ENCODE measurements at places on chromosomes 13 and 19.

- DNase-seq = peak; percentile 4
These were observed 67.3 kb downstream of the DOCK9 start for GRCh38 chr13:98910501-98910951.

GRCh38 chr13:21825186-21825585, 154.3 kb downstream of the FGF9 start:
- DNase-seq = no peak

GRCh38 chr13:59679254-59679653, 484.5 kb downstream of the DIAPH3 start:
- DNase-seq = no peak

GRCh38 chr13:69856331-69856730, 251.3 kb upstream of the ATXN8OS start:
- DNase-seq = no peak

DNA sequence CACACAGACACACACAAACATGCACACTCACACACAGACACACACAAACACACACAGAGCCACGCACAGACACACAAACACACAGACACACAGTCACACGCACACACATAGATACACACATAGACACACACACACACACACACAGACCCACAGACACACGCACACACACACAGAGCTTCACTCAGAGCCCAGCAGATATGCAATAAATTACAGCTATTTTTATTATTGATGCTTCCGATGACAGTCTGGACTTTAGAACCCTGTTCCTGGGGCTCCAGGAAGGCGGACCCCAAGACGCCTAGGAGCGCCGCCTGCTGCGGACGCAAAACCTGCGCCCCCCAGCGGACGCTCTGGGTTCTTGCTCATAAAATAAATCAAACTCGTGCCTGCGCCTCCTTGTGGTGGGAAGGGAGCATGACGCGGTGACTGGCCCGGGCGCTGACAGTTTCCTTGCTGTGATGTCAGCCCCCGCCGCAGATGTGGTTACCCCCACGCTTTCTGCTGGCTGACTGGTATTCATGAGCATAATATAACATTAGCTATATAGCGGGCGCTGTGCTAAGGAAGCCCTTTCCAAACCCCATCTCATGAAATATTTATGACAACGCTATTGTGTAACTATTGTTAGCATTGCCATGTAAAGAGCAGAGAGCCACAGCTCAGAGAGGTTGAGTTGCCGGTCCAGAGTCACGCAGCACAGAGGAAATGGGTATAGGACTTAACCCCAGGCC, 64.4 kb upstream of the TM9SF2 start:
- DNase-seq = peak; percentile 94

DNA sequence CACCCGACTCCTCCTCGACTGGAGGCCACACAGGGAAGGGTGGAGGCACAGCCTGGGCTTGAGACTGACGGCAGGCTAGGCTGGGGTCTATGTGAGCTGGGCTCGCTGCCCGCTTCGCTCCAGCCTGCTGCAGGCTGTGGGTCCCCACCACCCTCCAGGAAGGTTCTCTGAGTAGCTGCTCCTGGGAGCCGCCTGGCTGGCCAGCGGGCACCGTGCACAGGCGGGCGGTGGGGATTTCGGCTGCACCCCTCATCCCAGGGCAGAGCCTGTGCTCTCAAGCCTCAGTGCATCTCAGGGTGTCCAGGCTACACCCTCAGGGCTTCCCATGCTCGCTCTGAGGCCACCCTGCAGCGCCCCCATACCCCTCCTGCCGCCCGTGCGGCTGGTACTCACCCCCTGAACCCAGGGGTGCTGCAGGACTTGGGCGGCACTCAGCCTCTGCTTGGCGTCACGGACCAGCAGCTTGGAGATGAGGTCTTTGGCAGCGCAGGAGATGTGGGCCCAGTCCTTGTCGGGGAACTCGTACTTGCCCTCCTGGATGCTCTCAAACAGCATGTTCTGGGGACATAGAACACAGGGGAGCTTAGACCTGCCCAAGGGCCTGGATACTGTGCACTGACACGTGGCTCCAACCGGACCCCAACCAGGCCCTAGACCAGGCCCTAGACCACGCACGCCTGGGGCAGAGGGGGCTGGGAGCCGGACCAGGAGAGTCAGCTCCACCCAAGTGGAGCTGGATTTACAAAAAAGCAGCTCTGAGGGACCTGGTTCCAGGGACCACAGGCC, 10.2 kb downstream of the MKNK2 start:
- DNase-seq = no peak

DNA sequence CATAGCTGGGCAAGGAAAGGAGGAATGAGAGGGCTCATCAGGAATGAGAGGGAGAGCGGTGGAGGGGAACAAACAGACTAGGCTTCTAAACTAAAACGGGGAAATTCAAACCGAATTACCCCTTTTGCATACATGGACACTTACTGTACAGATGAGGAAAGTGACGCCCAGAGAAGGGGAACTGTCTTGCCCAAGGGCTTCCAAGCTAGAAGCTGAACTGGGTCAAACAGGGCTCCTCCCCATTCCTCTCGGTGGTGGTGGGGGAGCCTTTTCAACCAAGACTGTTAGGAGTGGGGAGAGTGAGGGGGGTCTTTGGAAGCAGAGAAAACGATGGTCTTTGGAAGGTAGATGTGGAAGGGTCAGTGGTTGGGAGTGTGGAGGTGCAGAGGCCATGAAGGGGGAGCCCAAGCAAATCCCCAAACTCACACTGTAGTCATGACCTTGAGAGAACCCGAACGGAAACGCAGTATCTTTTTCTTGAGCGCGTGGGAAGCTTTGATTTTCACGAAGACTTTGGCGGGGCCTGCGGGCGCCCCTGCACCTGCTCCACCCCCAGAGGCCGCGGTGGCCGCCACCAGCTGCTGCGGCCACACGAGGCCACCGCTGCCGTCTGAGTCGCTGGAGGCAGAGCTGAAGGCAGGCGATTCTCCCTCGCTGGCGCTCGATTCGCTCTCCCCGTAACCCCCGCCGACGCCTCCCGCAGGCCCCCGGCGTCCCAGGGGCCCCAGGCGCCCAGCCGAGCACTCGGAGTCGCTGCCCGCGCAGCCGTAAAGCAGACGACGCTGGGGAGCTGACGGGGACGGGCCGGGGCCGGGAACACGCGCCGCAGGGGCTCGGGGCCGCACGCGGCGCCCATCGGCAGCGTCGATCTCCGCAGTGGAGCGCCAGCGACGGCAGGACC, 12.3 kb upstream of the GNG8 start:
- DNase-seq = no peak

GRCh38 chr19:52896431-52897137, 851 bp downstream of the ZNF320 start:
- DNase-seq = no peak

GRCh38 chr19:12545267-12545666, 6.0 kb downstream of the ZNF564 start:
- no peak for DNase-seq

- DNase-seq = no peak
These were observed 1484.8 kb downstream of the EFNB2 start for GRCh38 chr13:105050686-105051085.

DNA sequence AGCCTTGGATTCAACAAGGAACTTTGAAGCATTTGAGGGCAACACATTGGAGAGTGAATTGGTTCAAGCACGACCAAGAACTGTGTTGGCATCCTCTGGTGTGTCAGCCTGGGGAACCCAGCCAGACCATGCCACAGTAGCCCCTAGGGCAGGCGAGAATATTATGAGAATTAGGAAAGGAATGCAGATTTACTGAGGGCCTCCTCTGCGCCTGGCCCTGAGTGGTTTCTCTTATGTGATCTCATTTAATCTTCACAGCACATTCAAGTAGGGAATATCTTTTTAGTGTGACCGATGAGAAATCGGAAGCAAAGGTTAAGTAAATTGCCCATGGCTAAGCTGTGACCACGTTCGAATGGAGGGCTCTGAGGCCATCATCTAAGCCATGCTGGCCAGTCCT, 15.3 kb upstream of the ERICH6B start:
- DNase-seq = no peak

GRCh38 chr13:48400090-48400694, 12.7 kb downstream of the LPAR6 start:
- no peak for DNase-seq

DNA sequence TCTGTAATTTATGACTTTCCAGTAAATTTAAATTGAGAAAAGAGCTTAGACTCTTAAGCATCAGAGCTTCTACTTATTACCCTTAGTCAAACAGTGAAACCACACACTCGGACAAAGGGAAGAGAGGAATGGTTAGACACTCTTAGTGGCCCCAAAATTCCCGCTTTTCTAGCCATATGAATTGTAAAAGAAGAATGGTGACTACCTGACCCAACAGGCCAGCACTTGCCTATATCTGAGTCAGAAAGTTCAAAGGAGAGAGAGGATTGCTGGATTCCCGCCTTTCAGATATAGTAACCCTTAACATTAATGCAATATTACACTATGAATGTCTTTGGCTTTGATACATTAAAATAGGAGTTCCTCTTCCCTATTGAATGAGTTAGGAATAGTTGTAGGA, 317.3 kb downstream of the PCDH17 start:
- no peak for DNase-seq

- no peak for DNase-seq
These were observed 7.7 kb downstream of the KDM4B start for GRCh38 chr19:4976401-4977298.

DNA sequence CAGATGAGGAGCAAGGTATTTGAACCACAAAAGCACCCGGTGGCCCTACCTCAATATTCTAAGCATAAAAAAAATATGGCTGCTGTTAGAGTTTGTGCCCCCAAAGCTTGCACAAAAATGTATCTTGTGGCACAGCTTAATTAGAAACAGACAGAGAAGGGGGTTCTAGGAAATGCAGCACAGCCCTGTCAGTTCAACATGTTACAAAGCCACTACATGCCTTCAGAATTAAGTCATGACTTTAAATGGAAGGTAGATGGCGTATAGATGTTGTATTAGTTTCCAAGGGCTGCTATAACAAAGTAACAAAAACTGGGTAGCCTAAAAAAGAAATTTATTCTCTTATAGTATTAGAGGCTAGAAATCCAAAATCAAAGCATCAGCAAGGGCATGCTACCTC, 703.8 kb downstream of the DIAPH3 start:
- no peak for DNase-seq

DNA sequence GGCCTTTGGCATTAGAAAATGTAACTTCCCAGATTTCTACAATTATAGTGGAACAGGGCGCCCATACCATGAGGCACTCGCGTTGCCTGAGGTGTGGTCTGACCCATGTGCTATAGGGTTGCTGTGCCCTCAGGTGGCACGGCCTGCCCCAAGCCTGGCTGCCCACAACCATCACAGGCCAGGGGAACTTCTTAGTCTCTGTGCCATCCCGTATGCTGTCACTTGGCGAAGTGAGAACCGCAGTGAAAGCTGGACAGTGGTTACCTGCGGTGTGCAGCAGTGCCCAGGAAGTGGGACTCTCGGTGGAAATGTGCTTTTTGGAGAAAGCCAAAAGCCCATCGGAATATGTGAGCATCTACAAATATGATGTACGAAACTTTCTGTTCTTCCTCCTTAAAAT, 88.2 kb upstream of the GPR183 start:
- no peak for DNase-seq

DNA sequence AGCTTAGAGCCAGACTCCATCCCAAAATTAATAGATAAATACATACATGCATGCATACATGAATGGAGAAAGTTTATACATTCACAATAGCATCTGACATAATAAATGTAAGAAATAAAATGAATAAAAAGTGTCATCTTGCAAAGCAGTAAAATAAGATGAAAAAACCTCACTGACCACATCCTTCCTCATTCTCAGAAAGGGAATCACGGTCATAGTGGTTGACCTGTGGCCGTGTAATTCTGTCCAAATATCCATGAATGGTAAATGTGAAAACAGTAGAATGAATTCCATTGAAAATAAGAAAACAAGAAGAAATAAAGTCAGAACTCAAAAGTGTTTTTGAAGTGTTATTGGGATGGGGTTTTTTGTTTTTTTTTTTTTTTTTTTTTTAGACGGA, 9.8 kb upstream of the CDC42EP5 start:
- DNase-seq = no peak

DNA sequence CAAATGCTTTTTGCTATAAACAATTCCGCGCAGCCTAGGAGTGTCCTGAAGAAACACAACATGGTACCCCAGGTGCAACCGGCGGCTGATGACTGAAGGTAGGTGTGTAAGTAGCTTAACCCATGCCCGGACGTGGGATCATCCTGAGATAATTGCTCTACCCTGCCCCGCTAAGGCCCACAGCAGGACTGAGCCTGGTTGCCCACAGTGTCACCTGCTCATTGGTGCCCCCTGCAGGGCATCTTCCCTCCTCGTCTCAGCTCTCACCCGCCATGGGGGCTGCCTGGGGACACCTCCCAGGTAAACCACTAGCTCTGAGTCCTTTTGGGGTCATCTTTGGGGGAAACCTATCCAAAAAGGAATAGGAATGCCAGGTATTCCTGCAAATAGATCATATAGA, 22.3 kb downstream of the TMEM161A start:
- peak; percentile 33 for DNase-seq

- DNase-seq = no peak
These were observed at the start of gene DCLK1 for GRCh38 chr13:36131222-36131930. TSS of gene DCLK1 (minus strand) at chr13:36131382.

DNA sequence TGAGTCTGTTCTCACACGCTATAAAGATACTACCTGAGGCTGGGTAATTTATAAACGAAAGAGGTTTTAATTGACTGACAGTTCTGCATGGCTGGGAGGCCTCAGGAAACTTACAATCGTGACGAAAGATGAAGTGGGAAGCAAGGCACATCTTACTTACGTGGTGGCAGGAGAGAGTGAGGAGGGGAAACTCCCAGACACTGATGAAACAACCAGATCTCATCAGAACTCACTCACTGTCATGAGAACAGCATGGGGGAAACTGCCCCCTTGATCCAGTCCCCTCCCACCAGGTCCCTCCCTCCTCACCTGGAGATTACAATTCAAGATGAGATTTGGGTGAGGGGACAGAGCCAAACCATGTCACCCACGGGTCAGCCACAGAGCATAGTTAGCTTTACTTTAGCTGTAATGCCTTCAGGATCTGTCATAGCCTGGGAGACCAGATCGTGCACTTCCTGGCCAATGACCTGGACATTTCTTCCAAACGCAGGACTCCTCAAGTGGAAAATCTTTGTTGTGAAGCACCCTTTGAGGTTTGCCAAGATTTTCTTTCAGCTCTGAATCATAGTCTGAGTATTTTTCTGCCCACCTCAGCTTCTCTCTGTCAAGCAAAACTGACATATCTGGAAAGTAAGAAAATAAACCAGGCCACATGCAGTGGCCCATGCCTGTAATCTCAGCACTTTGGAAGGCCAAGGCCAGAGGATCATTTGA, 25.2 kb upstream of the HIF3A start:
- no peak for DNase-seq

DNA sequence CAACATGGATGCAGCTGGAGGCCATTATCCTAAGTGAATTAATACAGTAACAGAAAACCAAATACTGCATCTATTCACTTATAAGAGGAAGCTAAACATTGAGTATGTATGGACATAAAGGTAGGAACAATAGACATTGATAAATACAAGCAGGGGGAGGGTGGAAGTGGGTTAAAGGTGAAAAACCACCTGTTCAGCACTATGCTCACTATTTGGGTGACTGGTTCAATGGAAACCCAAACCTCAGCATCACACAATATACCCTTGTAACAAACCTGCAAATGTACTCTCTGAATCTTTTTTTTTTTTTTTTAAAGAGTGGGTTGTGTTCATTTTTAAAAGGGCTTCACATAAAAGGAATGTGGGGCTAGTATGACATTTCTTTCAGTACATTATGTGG, 26.9 kb upstream of the CPB2 start:
- no peak for DNase-seq
